Stimulated activated CD4-positive, alpha-beta T cell treated with anti-CD3 and anti-CD28 coated beads, Interleukin-1b, Interleukin-23, amount 100 ng/mL, for 1 hour (primary cell): ENCODE measurements at places on chromosomes 6 and 20.
A peak's percentile ranks its signal among the peaks of the same experiment; 100 is the strongest.

GRCh38 chr20:48153523-48153922, 368.2 kb upstream of the SULF2 start:
- no peak for DNase-seq

GRCh38 chr6:16320533-16321340, 82.3 kb downstream of the GMPR start:
- DNase-seq: no peak

GRCh38 chr20:8855315-8855714, 213.6 kb upstream of the PLCB4 start:
- DNase-seq: no peak

DNA sequence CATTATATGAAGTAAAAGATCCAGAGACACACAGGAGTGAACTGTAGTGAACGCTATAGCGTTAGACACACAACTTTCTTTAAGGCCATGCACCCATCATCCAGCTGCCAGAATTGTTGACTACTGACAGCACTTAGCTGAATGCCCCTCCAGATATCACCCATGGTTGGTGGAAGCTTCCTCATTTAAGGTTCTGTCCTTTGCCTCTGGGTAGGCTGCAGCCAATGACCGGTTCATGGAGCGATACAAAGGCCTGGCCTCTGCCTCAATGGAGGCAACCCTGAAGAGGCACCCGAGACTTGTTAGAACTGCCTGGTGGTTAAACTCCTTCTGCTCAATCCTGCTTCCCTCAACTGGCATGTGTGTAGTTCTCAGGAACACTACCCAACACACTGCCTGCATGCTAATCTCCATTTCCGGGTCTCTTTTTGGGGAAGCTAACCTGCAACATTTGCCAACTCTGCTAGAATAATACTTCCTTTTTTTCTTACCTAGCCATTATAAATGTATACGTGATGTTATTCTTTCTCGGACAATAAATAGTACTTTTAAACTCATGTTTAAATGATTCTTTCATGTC, 49.8 kb upstream of the THEMIS start:
- no peak for DNase-seq

GRCh38 chr6:117380298-117380697, 45.4 kb downstream of the ROS1 start:
- no peak for DNase-seq

- DNase-seq: no peak
Measured at GRCh38 chr6:56770011-56770520, 127.4 kb upstream of the DST start.

DNA sequence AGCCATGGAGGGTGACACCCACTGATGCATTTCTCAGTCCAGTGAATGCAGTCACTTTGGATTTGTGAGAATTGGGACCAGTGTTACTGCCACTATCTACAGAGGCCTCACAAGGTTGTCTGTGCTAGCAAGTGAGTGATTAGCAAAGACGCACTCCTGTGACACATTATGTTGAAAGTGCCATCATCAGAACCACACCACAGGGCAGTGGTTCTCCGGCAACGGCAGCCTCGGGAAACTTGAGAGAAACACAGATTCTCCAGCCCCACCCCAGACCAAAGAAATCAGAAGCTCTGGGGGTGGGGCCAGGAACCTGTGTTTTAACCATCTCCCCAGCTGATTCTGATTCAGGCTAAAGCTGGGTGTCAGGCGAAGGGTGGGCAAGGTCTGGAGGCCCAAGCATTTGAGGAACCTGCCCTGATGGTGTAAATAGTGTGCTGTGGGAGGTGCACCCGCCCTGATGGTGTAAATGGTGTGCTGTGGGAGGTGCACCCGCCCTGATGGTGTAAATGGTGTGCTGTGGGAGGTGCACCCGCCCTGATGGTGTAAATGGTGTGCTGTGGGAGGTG, 39.9 kb downstream of the TMEM242 start:
- no peak for DNase-seq

DNA sequence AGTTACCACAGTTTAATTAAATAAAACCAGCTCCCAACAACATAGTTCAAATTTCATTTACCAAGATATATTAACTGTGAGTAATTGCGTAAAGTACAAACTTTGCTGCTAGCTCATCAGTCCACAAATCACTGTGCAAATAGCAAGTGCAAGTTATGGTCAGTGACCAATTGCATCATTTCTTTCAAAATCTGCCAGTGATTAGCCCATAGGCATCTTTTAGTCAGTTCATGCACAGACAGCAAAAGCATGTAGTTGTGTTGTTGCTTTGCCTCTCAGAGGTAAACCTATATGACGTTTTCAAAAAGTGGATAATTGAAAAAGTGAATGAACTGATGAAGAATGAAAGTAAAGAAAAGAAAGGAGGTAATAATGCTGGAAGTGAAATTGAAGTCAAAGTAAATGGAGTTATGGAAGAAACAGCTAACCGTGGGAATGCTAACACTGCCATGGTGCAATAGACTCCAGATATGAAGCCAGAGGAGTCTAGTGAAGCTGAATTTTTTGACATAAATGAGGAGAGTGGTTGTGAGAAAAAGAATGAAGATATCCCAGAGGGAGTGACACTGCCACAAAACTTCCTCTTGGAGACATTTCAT, 36.5 kb downstream of the ENPP1 start:
- DNase-seq: no peak

GRCh38 chr6:148218542-148219258, 123.9 kb upstream of the SASH1 start:
- no peak for DNase-seq

- peak; percentile 14 for DNase-seq
Measured at GRCh38 chr6:105991561-105992314, 94.4 kb upstream of the PRDM1 start.

DNA sequence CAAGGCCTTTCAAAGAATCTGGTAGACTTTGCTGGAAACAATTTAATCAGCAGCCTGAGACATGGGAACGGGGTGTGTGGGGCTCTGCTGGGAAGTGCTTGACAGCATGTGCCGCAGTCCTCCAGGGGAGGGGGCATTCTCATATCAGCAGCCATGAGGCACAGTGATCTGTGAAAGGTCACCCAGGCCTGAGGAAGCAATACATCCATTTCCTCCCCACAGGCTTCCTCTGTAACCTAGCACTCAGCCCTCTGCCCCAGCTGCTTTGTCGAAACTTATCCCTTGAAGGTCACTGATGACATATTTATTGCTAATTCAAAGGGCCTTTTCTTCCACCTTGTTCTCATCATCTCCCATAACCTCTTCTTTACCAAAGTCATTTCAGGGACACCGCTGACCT, 103.3 kb downstream of the TNFAIP3 start:
- no peak for DNase-seq
